NCI-H2081 treated with DMSO at 0.1 percent for 48 hours (cell line): ENCODE measurements at places on chromosomes 2 and 18.

GRCh38 chr2:189997016-189997415 is 65.5 kb downstream of the MSTN start:
- DNase-seq: no peak

- DNase-seq: no peak
Observed at GRCh38 chr2:218776488-218776887, 5.5 kb upstream of the CYP27A1 start.

GRCh38 chr18:29979881-29980280 is 1062.7 kb downstream of the DSC3 start:
- DNase-seq: no peak

DNA sequence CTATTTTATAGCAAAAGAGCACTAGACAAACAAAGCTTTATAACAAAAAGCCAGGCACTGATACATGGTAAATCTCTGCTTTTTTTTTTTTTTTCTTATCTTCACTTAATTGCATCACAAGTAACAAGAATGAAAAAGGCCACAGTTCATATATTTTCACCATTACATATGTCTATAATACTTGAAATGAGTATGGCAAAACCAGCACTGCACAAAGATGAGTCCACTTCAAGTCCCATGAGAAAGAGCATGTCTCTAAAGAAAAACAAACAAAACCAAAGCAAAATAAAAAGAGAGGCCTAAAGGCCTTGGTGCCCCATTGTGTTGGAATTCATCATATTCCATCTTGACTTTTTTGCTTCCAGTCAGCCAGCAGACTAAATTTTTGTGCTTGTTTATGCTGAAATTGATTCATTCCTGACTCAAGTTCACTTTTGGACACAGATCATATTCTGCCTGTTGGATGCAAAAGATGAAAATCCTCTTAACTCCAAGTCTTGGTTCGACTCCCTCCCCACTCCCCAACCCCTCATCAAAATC is 264.9 kb upstream of the CCDC68 start:
- DNase-seq: no peak
